ENCODE measurements at places on chromosomes 12 and 14.

- no peak for DNase-seq
Measured at GRCh38 chr12:43578782-43579181, 26.8 kb upstream of the ADAMTS20 start.

DNA sequence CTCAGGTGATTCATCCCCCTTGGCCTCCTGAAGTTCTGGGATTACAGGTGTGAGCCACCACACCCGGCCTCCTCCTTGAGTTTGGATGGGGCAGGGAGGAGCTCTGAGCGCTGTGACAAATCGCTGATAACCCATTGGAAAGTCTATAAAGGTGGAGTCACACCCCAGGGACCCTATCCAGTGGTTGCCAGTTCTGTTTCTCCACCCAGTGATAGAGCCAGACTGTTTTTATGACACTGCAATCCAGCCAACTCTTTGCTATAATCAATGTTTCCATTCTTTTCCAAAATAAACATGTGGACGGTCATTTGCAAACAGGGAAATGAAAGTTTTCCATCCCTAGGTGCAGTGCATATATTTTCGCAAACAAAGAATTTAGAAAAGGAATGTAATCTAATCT is 142.0 kb upstream of the PELI2 start:
- no peak for DNase-seq

DNA sequence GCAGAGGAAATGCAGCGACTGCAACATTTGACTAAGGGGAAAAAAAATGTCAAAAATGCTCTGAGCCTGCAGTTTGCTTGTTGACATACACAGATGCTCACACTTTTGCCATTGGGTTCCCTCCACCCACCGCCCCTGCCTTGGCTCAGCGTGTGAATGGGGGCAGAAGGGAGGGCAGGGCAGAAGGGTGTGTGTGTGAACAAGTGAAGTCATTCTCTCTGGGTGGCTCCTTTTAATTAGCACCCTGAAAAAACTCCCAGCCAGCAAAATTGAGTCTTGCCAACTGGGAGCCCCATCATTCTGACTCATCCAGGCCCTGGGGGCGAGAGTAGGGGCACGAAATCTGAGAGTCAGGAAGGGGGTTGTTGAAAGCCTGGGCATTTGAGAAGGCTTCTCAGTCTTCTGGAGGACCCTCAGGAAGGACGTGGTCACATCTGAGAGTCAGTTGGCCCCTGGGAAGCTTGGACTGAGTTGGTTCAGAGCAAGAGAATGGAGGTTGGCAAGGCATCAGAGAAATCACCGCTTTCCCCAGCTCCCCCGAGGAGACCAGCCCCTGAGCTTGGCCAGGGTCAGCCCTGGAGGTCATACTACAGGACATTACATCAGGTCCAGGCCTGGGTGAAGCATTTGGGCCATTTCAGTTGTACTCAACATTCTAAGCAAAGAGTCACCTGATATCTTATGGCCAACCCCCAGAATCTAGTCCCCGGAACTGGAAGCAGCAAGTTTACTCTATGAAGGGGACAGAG is 22.7 kb upstream of the KRT78 start:
- DNase-seq = no peak

- DNase-seq = no peak
Measured at GRCh38 chr12:101941306-101942249, 64.2 kb downstream of the DRAM1 start.

DNA sequence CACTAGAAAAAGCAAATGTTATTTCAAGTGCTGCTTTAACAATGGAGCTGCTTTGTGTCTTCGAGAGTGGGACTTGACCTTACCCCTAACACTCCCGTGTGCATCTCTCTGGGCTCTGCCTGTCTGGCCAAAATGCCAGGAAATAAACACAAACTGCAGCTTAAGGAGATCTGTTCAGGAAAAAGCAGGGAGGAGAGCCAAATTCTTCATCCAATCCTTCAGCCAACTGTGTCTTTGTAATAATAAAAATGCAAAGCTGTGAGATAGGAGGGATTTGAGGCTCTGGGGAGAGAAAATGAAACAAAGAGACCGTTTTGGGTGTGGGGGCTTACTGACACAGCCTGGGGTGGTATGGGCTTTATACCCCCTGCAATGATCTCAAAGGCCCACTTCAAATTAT is 85.8 kb upstream of the WSCD2 start:
- DNase-seq = no peak

- no peak for DNase-seq
Measured at GRCh38 chr14:102723650-102724049, 53.6 kb upstream of the TRAF3 start.

- no peak for DNase-seq
Measured at GRCh38 chr14:92850492-92850891, 56.4 kb downstream of the GOLGA5 start.

- no peak for DNase-seq
Measured at GRCh38 chr14:38171197-38171596, 36.5 kb upstream of the SSTR1 start.

- no peak for DNase-seq
Measured at GRCh38 chr12:113075137-113075683, 18.7 kb downstream of the DTX1 start.

- no peak for DNase-seq
Measured at GRCh38 chr12:4807813-4808212, 87.6 kb downstream of the GALNT8 start.
